ENCODE measurements at places on chromosomes 16 and 17.

DNA sequence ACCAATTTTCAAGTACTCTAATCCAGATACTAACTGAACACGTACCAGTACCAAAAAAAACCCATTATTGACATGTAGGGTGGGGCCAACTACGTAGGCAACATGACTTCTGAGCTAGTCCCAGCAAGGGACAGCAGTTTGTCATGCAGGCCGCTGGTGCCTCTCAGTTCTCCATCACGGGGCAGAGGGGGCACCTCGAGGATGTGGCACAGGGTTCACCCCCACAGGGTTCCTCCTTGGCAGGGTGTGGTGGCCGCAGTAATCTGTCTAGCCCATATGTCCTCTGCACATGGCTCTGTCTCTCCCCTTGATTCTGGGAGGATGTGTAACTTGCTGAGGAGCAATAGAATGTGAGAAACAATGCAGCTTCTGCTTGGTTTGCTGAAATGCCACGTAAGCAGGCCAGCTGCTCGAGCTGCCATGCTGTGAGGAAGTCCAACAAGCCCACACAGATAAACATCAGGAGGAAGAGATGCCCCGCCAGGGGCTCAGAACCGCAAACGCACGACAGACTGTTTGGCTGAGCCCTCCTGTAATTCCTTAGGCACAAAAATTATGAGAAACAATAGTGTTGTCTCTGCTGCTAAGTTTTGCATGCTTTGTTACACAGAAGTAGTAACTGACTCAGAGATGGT is 62.4 kb downstream of the NT5M start:
- H3K27ac ChIP-seq = no peak overlapping the region
- H3K4me3 ChIP-seq = no peak overlapping the region
- H3K27me3 ChIP-seq = no peaks in the 10 kb centered on the region
- peaks cover 4% of the 10 kb centered on the region for H3K4me1 ChIP-seq

DNA sequence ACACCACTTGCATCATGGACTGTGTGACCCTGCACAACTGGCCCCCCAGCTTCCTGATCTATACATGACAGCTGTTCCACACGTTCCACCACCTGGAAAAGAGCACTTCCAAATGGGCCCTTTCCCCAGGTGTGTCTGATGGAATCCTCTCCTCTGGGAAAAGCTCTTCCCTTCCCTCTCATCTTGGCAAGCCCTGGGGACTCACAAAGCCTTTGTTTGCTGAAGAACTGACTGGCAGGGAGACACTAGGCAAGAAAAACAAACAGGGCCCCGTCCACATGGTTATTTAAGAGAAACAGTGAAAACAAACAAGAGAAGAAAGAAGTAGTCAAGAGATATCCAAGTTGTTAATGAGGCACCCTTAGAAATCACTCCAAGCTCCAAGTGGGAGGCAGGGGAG is 52.6 kb downstream of the C16orf95 start:
- no peak overlapping the region for H3K4me3 ChIP-seq
- H3K27me3 ChIP-seq = no peaks in the 10 kb centered on the region
- no peaks in the 10 kb centered on the region for H3K4me1 ChIP-seq
- no peak overlapping the region for H3K27ac ChIP-seq
- H3K36me3 ChIP-seq = peaks cover 2% of the 10 kb centered on the region

- no peak overlapping the region for H3K4me3 ChIP-seq
- no peaks in the 10 kb centered on the region for H3K4me1 ChIP-seq
- H3K27ac ChIP-seq = no peak overlapping the region
- H3K27me3 ChIP-seq = peaks cover 12% of the 10 kb centered on the region
- DNase-seq = peak; percentile 65
Observed at GRCh38 chr16:16861546-16861945, 482.6 kb downstream of the NPIPA7 start.

DNA sequence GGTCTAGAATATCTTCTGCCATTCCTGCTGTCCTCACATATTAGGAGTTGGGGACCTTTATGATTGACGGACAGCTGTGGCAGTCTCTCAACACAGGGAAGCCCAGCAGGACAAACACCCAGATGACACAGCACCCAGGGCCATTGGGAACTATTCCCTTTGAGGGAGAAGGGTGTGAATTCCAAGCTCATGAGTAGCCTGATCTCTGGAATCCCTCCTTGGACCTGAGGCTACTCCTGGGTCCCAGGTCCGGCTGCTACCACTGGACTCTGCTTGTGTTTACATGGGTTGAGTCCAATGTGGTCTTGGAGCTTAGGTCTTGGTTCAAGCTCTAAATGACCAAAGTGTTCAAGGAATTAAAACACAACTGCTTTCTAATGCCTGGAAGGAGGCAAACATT is 78.9 kb downstream of the SLC6A2 start:
- no peaks in the 10 kb centered on the region for H3K4me1 ChIP-seq
- no peak overlapping the region for H3K27ac ChIP-seq
- H3K4me3 ChIP-seq = no peak overlapping the region
- no peak for DNase-seq
- H3K36me3 ChIP-seq = no peaks in the 10 kb centered on the region

DNA sequence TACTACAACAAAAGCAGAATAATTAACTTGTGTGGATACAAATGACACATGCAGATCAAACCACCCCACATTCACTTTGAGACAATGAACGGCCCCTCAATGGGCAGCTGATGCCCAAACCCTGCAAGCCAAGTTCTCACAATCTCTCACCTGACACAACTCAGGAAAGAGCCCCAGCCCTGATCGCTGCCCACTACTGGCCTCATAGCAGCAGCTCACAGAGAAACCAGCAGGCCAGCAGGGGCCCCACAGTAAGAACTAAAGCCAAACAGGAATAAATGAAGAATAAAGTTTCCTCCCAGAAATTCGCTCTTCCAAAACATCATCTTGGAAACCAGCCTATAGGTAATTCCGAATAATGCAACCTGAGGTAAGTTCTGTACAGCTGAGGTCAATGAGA is 7.7 kb downstream of the AKTIP start:
- H3K27me3 ChIP-seq = no peaks in the 10 kb centered on the region
- peaks cover 95% of the 10 kb centered on the region for H3K36me3 ChIP-seq
- no peak for DNase-seq

DNA sequence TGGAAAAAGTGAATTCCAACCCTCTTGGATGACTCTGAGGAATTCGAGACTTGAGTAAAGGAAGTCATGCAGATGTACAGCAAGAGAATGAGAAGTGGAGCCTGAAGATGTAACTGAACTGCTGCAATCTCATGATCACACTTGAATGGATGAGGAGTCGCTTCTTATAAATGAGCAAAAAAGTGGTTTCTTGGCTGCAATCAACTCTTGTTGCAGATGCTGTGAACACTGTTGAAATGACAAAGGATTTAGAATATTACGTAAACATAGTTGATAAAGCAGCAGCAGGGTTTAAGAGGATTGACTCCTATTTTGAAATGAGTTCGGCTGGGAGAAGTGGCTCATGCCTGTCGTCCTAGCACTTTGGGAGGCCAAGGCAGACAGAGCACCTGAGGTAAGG is 25.5 kb downstream of the ASPA start:
- no peak overlapping the region for H3K4me3 ChIP-seq
- no peaks in the 10 kb centered on the region for H3K4me1 ChIP-seq
- H3K36me3 ChIP-seq = no peaks in the 10 kb centered on the region
- no peak for DNase-seq

DNA sequence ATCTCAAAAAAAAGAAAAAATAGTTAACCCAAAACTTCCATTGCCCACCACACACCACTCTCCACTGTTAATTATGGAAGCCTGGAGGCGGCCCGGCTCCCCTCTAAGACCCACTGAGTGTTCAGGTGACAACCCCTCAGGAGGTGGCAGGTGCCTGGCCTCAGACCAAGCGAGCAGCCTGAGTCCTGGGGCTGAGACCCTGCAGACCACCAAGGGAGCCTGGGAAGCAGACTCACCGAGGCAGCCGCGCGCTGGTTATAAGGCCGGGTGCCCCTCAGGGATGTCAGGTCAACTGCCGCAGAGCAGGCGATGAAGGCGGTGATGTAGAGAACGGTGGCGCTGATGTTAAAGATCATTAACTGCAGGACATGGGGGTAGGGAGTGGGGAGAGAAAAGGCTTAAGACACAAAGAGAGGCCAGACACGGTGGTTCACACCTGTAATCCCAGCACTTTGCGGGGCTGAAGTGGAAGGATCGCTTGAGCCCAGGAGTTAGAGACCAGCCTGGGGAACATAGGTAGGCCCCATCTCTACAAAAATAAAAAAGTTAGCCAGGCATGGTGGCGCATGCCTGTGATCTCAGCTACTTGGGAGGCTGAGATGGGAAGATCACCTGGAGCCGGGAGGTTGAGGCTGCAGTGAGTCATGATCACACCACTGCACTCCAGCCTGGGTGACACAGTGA is 13.3 kb downstream of the ARL2BP start:
- no peaks in the 10 kb centered on the region for H3K27me3 ChIP-seq
- DNase-seq = no peak
- H3K27ac ChIP-seq = no peak overlapping the region
- H3K4me3 ChIP-seq = no peak overlapping the region
- peaks cover 11% of the 10 kb centered on the region for H3K36me3 ChIP-seq

DNA sequence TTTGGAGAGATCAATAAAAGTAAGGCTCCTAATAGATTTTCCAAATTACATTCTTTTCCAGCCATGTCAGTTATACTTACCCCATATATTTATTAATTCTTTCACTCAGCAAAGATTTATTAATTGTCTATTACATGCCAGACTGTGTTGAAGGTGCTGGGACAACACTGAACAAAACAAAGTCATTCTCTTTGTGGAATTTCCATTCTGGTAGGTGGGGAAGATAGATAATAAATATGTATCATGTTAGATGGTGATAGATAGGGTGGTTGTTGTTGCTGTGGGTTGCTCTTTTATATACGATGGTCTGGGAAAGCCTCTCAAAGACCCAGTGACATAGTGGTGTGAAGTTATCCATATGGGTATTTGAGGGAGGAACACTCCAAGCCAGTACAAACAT is 39.1 kb downstream of the BCAS3 start:
- H3K4me3 ChIP-seq = no peak overlapping the region
- H3K27me3 ChIP-seq = no peaks in the 10 kb centered on the region
- peaks cover 3% of the 10 kb centered on the region for H3K4me1 ChIP-seq
- no peak for DNase-seq
